Kidney capillary endothelial cell (primary cell): ENCODE measurements at places on chromosomes 3 and 15.

DNA sequence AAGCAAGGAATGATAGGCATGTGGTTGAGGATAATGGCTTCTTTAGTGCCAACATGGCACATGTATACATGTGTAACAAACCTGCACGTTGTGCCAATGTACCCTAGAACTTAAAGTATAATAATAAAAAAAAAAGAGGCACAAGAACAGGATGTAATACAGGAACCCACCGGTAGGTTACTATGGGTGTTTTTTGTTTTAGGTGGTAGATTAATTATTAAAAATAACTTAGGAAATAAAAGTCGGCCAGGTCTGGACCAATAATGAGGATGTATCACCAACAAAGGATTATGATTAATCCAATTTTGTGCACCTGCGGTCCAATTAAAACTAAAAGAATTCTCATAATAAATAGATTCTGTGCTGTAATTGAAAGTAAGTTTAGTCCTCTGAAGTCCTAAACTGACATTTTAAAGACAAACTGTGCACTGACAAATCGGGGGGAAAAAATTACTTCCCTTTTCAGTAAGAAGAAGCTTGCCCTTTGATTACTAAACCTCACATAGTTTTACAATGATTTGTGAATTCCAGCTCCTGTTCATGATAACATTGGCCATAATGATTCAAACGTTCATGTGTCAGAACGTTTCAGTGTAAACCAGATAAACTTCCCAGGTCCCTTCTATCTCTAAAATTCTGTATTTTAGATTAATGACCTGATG lies 62.2 kb downstream of the CASR start:
- no peak for DNase-seq

- no peak for DNase-seq
Observed at GRCh38 chr3:160478338-160478737, 28.8 kb upstream of the TRIM59 start.

DNA sequence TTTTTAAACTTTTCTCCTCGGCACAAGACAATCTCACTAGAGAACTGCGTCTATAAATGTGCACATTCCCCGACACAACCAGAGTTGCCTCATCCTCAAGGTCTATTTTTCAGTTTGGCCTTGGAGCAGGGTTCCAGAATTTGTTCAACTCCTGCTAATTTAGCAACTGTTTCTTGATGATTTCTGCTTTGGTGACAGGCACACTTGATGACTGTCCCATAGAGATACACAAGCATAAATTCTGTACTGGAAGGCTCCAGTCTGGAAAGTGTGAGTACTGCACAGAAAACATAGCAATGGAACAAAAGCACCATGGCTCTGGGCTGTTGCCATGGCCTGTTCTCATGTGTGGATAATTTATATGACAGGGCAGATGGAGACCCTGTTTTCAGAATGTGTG lies 379.6 kb upstream of the PDZRN3 start:
- DNase-seq = no peak

- no peak for DNase-seq
Observed at GRCh38 chr3:172678068-172678467, 32.8 kb downstream of the NCEH1 start.
